ENCODE measurements at places on chromosomes 3 and 15.
A peak's percentile ranks its signal among the peaks of the same experiment; 100 is the strongest.

DNA sequence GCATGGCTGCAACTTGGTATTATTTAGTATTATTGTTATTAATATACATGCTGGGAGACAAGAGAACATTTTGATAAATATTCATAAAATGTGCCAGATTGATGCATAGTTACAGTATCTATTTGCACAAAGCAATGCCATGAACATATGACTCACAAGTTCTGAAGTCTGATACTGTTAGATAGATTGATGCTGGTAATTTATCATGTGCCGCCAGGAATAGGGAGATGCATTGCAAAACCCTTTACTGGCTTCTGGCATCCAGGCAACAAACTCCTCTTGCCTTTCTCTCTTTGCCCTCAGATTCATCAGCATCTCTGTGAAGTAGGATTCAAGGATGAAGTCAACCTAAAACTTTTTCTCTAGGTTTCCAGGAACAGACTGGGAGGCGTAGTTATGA lies 41.0 kb upstream of the SLC25A26 start:
- DNase-seq: no peak

DNA sequence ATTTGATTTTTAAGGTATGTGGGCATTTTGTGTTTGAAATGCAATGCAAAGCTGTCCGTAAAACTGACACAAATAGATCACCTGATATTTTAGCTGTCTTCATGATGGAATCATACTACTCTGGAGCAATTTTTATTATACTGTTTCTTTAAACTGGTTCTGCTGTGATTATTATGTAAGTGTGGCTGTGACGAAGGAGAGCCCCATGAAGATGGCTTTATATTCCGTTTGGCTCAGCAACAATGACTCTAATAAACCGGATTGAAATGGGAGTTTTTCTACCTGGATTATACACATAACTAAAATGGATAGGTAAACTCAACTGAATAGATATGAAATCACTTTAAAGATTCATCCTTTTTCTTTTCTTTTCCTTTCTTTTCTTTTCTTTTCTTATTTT lies 9.4 kb downstream of the TLNRD1 start:
- DNase-seq: no peak

GRCh38 chr15:66622591-66623022 lies 56.8 kb upstream of the LCTL start:
- no peak for DNase-seq

DNA sequence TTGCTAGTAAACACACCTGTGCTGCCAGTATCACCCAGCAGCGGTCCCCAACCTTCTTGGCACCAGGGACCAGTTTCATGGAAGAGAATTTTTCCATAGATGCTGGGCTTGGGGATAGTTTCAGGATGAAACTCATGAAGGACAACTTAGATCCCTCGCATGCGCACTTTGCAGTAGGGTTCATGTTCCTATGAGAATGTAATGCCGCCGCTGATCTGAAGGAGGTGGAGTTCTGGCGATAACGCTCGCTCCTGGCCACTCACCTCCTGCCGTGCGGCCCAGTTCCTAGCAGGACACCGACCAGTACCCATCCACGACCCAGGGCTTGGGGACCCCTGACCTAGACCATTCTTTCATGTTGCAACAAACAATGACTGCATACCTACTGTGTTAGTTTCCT lies 89.7 kb downstream of the TOP2B start:
- DNase-seq: no peak

DNA sequence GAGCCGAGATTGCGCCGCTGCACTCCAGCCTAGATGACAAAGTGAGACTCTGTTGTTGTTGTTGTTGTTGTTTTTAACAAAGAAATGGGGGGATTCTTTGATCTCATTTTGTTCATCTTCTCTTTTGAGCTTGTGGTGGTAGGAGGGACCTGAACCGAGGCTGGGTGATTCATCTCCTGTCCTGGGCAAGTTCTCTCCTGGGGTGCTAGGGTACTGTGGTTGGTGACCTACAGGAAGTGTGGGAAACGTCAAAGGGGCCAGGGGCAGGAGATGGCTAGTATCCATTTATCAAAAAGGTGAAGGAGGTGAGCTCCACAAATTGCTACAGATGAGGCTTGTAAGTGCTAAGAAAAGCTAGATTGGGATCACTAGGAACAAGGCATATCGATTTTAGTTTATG lies 14.3 kb downstream of the PPCDC start:
- no peak for DNase-seq

- peak; percentile 45 for DNase-seq
These were observed 928 bp downstream of the CEP97 start for GRCh38 chr3:101725194-101725889.

- no peak for DNase-seq
These were observed 59.5 kb upstream of the SLC6A11 start for GRCh38 chr3:10756546-10756945.

DNA sequence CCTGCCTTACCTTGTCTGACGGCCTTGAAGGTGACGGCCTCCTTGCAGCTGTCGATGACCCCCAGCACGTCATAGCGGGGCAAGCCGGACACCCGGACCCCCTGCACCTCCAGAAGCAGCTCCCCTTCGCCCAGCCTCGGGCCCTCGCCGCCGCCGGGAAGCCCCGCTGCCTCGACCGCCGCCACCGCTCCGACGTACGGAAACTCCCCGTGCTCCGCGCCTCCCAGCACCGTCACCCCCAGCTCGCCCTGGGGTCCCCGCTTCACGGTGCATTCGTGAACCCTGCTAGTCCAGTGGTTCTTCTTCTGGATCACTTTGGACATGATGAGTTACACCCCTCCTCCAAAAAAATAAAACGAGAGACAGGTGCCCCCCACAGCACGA lies 740 bp downstream of the MAGI1 start:
- peak; percentile 25 for DNase-seq

DNA sequence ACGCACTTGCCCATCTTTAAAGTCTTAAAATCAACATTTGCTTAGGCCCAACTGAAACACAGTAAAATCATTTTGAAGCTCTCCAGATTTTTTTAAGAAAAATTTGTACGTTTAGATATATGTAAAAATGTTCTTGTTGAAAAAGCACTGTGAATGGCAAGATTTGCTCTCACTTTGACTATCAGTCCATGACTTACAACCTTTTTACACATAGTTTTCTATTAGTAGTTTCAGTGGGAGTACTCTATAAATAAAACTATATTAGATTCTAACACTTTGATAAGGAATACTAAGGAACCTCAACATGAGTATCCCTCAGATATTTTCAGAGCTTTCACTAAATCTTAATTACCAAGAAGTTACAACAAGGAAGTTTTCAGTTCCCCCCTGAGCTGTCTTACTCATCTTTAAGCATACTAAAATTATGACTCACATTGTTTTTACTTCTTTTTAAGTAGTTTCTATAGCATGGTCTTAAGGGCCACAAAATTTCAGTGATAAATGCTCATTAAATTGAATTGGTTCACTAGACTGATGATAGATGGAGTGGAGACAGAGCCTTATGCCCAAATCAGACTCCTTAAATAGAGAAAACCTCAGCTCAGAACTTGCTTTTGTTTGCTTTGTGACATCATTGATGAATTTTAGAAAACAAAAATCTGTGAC lies 31.6 kb upstream of the RAP2B start:
- peak; percentile 12 for DNase-seq

GRCh38 chr3:63064209-63064755 lies 189.1 kb upstream of the CADPS start:
- DNase-seq: no peak

DNA sequence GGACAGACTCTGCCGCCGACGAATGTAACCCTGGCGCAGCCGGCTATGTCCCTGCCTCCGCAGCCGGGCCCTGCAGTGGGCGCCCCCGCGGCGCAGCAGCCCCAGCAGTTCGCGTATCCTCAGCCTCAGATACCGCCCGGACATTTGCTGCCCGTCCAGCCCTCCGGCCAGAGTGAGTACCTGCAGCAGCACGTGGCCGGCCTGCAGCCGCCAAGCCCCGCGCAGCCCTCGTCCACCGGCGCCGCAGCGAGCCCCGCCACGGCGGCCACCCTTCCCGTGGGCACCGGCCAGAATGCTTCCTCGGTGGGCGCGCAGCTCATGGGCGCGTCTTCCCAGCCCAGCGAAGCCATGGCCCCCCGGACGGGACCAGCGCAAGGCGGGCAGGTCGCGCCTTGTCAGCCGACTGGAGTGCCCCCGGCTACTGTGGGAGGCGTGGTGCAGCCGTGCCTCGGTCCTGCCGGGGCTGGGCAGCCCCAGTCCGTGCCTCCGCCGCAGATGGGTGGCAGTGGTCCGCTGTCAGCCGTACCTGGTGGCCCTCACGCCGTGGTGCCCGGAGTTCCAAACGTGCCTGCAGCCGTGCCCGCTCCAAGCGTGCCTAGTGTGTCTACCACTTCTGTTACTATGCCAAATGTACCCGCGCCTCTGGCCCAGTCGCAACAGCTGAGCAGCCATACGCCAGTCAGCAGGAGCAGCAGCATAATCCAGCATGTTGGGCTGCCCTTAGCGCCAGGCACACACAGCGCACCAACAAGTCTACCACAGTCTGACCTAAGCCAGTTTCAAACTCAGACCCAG lies 2.4 kb downstream of the TSC22D2 start:
- DNase-seq: peak; percentile 74

DNA sequence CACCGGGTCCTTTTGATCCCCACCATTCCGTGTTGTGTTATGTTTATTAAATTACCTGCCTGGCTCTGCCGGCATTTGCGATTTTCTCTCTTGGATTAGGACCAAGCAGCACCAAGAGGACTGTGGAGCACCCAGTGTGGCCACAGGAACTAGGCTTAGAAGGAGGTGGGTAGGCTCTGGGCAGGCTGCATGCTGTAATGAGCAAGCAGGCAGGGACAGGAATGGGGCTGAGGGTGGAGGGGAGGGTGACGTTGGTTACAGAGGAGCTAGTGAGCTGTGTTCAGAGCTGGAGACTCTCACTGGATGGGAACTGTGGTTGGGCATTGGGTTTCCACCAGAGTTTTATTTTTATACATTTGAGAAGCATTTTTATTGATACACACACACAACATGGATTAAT lies 7.9 kb upstream of the SCN5A start:
- no peak for DNase-seq

- DNase-seq: no peak
These were observed 78.9 kb upstream of the BLM start for GRCh38 chr15:90638201-90638691.

DNA sequence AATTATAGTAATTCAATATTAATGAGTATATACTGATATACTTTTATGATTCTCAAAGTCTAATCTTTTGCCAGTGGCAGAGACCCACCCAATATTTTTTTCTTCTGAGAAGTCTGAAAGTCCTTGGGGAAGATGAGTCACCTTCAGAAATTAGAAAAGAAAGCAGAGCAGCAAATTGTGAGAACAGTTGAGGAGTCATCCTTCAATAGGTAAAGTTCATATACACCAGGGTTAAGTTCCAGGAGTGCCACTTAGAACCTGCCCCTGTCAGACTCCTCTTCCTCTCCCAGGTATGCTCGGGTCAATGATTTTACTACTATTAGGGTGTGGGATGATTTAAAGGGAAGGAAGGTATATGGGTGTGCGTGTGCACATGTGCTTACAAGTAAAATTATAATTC lies 7.1 kb downstream of the CLRN1 start:
- DNase-seq: no peak

- no peak for DNase-seq
These were observed 85.1 kb upstream of the NTRK3 start for GRCh38 chr15:88341653-88342052.

- no peak for DNase-seq
These were observed 56.1 kb upstream of the CPNE4 start for GRCh38 chr3:132090921-132091320.

DNA sequence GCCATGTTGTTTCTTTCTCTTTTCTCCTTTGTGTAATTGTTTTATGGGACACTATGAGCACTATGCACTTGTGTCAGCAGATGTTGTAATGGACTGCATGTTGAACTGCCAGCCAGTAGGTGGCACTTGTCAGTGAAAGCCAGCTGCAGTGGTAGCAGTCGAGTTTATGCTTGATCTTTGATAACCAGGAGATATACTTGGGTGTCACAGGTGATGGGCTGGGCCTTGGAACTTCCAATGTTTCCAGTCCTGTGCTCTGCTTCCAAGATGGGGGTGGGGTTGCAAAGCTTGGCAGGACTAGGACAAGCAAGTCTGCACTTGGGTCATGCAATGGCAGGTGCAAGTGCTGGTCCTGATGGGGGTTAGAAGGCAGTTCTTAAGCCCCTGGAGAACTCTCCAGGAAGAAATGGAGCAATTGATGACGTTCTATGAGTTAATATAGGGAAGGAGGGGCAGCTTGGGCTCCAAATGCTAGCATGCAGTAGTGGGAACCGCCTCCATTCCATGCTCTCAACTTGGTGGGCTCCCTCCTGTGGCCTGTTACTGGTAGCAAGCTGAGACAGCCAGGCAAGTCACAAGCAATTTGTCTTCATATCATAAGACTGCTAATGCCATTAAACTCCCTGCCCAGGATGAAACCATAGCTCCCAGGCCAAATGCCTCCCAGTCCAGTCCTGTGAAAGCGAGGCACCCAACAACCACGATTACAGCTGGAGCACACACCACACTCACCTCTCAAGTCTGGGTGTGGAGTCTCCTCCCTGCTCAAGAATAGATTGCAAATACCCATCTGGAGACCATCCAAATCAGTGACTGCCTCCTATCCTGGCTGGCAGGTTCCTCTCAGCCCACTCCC lies 287.2 kb downstream of the CGGBP1 start:
- DNase-seq: peak; percentile 40

- DNase-seq: peak; percentile 64
These were observed 1435.2 kb upstream of the CADM2 start for GRCh38 chr3:83523470-83524073.

- DNase-seq: no peak
These were observed 965 bp upstream of the CRBN start for GRCh38 chr3:3180456-3180855.

GRCh38 chr15:98981851-98982722 lies 25.5 kb downstream of the PGPEP1L start:
- DNase-seq: no peak

- DNase-seq: no peak
These were observed 183.6 kb upstream of the ATP11B start for GRCh38 chr3:182609575-182610156.
